Progenitor cell of endocrine pancreas (in vitro differentiated cells): ENCODE measurements at places on chromosomes 12 and 14. TPM values are rescaled to one million over a fixed set of nuclear protein-coding genes. Genes with fewer than 3 reads are reported as not detected.

Gene KRT2
- total RNA-seq, result not detected in 2 replicates

Gene INHBE
- 1.2 and 2.0 TPM in 2 replicates for total RNA-seq

GRCh38 chr14:105933238-105933637, 406.9 kb downstream of the TMEM121 start:
- H3K4me1 ChIP-seq, result no peaks in the 10 kb centered on the region
- H3K4me3 ChIP-seq, result no peak overlapping the region
- H3K36me3 ChIP-seq, result no peaks in the 10 kb centered on the region
- no peak for DNase-seq
- H3K27ac ChIP-seq, result no peak overlapping the region

- no peak overlapping the region for H3K4me3 ChIP-seq
- H3K36me3 ChIP-seq, result no peaks in the 10 kb centered on the region
- H3K27ac ChIP-seq, result no peak overlapping the region
- H3K4me1 ChIP-seq, result peaks cover 19% of the 10 kb centered on the region
- DNase-seq, result no peak
These were observed 21.7 kb downstream of the SLC38A4 start for GRCh38 chr12:46804054-46804453.

GRCh38 chr14:103436533-103436932, 51.3 kb downstream of the MARK3 start:
- H3K4me1 ChIP-seq, result no peaks in the 10 kb centered on the region
- H3K4me3 ChIP-seq, result no peak overlapping the region

GRCh38 chr14:101458741-101459550, 102.3 kb upstream of the DIO3 start:
- H3K4me3 ChIP-seq, result peak overlapping the region; percentile 59
- DNase-seq, result peak; percentile 19
- peaks cover 14% of the 10 kb centered on the region for H3K4me1 ChIP-seq
- no peak overlapping the region for H3K27ac ChIP-seq
- no peaks in the 10 kb centered on the region for H3K36me3 ChIP-seq
- H3K27me3 ChIP-seq, result peaks cover 56% of the 10 kb centered on the region

Gene LALBA
- total RNA-seq, result not detected in 2 replicates

DNA sequence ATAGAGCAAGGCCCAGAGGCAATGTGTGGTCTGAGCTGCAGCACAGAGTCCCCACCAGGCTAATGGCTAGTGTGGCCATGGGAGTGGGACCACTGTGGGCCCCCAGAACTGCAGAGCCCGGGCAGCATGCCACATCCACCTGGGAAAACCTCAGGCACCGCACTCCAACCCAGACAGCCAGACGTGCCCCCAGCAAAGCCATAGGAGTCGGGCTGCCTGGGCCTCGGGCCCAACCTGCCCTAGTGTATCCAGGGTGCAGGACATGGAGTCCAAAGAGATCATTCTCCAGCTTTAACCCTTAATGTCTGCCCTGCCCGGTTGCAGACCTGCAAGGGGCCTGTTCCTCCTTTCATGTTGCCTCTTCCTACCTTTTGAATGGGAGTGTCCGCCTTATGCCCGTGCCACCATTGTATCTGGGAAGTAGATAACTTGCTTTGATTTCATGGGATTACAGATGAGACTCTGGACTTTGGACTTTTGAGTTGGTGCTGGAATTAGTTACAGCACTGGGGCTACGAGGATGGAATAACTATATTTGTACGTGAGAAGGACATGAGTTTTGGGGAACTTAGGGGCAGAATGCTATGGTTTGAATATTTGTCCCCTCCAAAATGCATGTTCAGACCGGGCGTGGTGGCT, 29.1 kb upstream of the DEGS2 start:
- no peak for DNase-seq
- H3K27ac ChIP-seq, result no peak overlapping the region
- peaks cover 6% of the 10 kb centered on the region for H3K4me1 ChIP-seq
- H3K36me3 ChIP-seq, result peaks cover 2% of the 10 kb centered on the region
- no peak overlapping the region for H3K4me3 ChIP-seq

DNA sequence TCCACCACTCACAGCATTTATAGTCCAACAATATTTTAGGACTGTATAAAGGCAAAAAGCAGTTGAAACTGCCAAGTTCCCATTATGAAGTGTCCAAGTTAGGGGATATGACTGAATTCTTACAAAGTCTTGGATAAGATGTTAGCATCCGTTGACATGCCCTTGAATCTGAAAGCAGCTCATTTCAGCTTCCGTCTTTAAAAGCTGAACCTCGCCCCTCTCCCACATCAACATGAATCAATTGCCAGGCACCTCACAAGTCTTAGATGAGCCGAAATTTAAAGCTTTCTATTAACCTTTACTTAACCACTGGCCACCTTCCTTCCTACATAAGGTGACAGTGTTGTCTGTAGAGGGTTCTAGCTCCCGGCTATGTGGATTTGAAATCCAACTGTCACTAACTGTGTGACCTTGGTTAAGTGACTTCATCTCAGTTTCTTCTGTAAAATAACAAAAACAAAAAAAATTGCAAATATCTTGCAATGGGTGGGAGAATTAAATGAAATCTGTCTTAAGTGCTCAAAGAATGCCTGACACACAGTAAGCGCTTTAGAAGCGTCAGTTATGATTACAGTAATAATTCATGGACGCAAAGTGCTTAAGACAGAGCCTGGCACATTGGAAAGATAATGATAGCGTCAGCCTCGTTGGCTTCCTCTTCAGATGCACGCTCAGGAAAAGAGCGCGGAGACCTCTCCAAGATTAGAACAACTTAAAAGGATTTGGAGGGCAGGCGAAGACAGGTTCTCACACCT, 1.2 kb downstream of the PPP1CC start:
- H3K27me3 ChIP-seq, result peaks cover 8% of the 10 kb centered on the region
- H3K27ac ChIP-seq, result peak overlapping the region; percentile 97
- peaks cover 42% of the 10 kb centered on the region for H3K4me1 ChIP-seq
- peak overlapping the region; percentile 96 for H3K4me3 ChIP-seq
- H3K36me3 ChIP-seq, result peaks cover 2% of the 10 kb centered on the region

DNA sequence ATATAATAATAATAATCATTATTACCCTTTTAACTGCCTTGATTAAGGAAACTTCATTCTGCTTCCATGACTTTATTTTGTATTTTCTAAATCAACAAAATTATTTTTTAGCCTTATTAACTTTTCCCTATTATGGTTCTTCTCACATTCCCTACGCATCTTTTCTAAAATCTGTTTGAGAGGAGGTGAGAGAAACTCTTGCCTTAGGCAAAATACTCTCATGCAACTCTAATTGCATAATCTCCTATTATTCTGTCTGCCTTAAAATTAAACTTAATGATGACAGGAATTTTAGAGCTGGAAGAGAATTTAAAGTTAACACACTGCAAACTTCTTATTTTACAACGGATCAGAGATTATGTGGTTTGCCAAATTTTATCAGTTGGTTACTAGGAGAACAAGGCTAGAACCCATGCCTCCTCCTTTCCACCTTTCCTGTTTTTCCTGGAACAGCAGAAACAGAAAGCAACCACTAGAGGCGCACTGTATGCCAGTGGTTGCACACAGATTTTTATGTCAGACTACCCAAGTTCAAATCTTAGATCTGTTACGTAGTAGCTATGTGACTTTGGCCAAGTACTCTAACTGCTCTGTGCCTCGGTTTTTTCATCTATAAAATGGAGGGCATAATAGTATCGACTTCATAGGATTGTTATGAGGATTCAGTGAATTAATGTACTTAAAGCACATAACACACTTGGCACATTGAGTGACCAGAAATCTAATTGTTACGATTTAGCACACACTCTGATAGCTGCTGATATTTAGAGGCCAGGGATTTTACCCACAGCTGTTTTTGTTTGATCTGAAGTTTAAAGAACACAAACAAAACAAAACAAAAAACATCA, 4.3 kb upstream of the BRMS1L start:
- no peaks in the 10 kb centered on the region for H3K36me3 ChIP-seq
- H3K4me3 ChIP-seq, result no peak overlapping the region
- peaks cover 3% of the 10 kb centered on the region for H3K4me1 ChIP-seq
- H3K27me3 ChIP-seq, result no peaks in the 10 kb centered on the region
- DNase-seq, result no peak

Gene RNASE4
- total RNA-seq, result 5.7 TPM in 2 replicates

GRCh38 chr12:32466187-32466586, 66.8 kb downstream of the FGD4 start:
- no peak for DNase-seq
- H3K4me1 ChIP-seq, result peaks cover 7% of the 10 kb centered on the region
- H3K4me3 ChIP-seq, result no peak overlapping the region
- H3K36me3 ChIP-seq, result peaks cover 6% of the 10 kb centered on the region
- no peaks in the 10 kb centered on the region for H3K27me3 ChIP-seq

GRCh38 chr12:75672200-75672599, 160.8 kb upstream of the KRR1 start:
- DNase-seq, result no peak
- peaks cover 9% of the 10 kb centered on the region for H3K4me1 ChIP-seq
- H3K36me3 ChIP-seq, result no peaks in the 10 kb centered on the region

Gene CD163L1
- 1.1 TPM in 2 replicates for total RNA-seq

DNA sequence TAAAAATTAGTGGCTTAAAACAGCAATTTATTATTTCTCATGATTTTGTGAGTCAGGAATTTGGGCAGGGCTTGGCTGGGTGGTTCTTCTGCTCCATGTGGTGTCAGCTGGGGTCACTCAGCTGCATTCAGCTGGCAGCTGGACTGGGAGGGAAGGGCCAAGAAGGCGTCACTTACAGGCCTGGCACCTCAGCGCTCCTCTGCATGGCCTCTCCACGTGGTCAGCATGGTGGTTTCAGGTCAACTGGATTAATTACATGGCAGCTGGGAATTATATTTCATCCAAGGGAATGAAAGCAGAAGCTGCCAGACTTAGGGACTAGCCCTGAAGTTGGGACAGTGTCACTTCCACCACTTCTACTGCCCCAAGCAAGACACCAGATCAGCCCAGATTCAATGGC, 27.5 kb upstream of the IRF2BPL start:
- H3K27me3 ChIP-seq, result no peaks in the 10 kb centered on the region
- peaks cover 15% of the 10 kb centered on the region for H3K4me1 ChIP-seq
- H3K27ac ChIP-seq, result no peak overlapping the region
- no peaks in the 10 kb centered on the region for H3K36me3 ChIP-seq

GRCh38 chr12:57888409-57889157, 42.1 kb upstream of the CTDSP2 start:
- peaks cover 13% of the 10 kb centered on the region for H3K4me1 ChIP-seq
- peaks cover 28% of the 10 kb centered on the region for H3K27me3 ChIP-seq
- no peaks in the 10 kb centered on the region for H3K36me3 ChIP-seq
- H3K27ac ChIP-seq, result no peak overlapping the region
- no peak for DNase-seq

DNA sequence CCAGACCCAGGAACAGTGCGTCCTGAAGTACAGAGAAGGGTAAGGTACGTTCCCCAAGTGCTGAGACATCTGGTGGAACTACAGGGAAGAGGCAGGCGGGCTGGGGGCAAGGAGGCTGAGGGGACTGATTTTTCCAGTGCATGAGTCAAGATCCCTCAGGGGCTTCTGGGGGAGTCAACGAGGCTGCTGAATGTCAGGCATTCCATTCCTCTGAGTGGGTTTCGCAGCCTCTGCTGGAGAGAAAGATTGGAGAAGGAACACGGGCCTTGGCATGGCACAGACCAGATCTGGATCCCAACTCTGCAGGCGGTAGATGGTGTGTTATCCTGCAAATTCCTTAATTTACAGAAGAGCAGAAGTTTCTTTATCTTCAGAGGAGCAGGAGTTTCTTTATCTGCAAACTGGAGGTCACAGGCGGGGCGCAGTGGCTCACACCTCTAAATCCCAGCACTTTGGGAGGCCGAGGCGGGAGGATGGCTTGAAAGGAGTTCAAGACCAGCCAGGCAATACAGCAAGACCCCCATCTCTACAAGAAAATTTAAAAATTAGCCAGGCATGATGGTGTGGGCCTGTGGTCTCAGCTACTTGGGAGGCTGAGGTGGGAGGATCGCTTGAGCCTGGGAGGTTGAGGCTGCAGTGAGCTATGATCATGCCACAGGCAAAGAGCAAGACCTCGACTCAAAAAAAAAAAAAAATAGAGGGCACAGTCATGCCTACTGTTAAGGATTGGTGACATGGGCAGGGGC, 132.6 kb upstream of the MAP1LC3B2 start:
- peaks cover 18% of the 10 kb centered on the region for H3K4me1 ChIP-seq
- peak overlapping the region; percentile 60 for H3K27ac ChIP-seq
- H3K36me3 ChIP-seq, result peaks cover 2% of the 10 kb centered on the region
- H3K27me3 ChIP-seq, result peaks cover 11% of the 10 kb centered on the region

DNA sequence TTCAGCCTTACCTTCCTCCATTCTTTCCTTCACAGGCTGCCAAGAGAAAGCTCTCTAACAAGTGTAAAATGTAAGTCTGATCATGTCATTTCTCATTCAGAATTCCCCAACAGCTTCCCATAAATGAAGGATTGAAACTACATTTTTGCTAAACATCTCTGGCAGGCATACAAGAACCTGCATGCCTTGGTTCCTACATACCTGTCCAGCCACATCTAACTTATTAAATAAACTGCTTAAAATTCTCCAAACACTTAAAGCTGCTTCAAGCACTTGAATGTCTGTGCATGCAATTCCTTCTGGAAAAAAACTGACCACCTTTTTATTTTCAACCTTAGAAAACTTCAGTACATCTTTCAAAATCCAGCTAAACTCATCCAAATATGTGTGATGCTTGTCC, 84.4 kb upstream of the DCN start:
- no peak for DNase-seq
- H3K36me3 ChIP-seq, result no peaks in the 10 kb centered on the region
- H3K27me3 ChIP-seq, result no peaks in the 10 kb centered on the region
- no peaks in the 10 kb centered on the region for H3K4me1 ChIP-seq

- H3K4me3 ChIP-seq, result no peak overlapping the region
- H3K27me3 ChIP-seq, result no peaks in the 10 kb centered on the region
- DNase-seq, result no peak
- peaks cover 3% of the 10 kb centered on the region for H3K4me1 ChIP-seq
- no peak overlapping the region for H3K27ac ChIP-seq
These were observed 17.5 kb downstream of the SSH1 start for GRCh38 chr12:108839890-108840230.

Gene TESPA1
- total RNA-seq, result not detected in 2 replicates
